ENCODE measurements at places on chromosomes 4 and X.

- DNase-seq, result no peak
Observed at GRCh38 chr4:104826171-104826570, 320.5 kb upstream of the TET2 start.

DNA sequence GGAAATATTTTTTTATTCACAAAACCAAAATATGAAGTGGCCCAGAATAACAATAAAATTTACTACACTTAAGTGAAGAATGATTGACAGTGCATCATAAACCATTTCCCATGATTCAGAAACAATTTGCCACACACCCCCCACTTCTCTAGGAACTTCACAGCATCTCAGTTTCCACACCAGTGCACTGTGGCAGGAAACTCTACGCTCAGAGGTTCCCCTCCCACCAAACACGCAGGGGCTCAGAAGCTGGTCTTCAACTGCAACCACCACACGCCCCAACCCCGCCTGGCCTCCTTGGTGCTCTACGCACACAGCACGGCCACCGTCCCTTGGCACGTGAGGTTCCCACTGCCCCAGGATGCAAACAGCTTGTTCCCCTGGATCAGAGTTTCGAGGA is 63.7 kb downstream of the ZFYVE28 start:
- peak; percentile 74 for DNase-seq

GRCh38 chr4:74283614-74284013 is 24.7 kb upstream of the EPGN start:
- no peak for DNase-seq

- no peak for DNase-seq
Observed at GRCh38 chrX:69543572-69543971, 39.4 kb downstream of the NALF2 start.

- no peak for DNase-seq
Observed at GRCh38 chr4:4607336-4608213, 65.7 kb upstream of the STX18 start.

GRCh38 chrX:12979026-12979607 is 4.2 kb downstream of the TMSB4X start:
- no peak for DNase-seq

DNA sequence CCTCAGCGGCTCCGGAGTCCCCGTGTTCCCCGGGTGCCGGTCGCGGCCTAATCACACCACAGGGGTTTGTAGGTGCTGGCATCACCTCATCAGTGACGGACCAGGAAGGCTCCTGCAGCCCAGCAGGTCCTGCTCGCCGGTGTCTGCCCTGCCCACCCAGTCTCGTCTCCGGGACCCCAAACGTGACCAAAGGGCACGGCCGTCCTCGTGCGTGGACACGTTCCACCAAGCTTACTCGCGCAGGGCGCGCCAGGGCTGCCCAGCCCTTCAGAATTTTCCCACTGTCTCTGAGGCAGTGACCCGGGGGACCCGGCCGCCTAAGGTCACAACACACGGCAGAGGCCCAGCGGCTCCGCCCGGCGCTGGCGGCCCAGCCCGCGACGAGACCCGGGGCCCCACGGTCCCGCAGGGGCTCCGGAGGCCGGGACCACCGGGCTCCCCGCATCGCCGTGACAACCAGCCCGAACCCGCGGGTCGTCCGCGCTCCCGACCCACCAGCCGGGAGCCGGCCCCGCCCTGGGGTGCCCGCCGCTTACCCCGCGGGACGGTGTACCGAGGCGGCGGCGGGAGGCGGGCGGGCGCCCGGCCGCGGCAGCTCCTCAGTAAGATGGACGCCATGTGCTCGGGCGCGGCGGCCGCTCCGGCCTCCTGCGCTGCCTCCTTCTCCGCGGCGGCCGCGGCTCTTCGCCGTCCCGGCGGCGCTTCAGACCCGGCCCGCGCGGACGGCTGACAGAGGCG is 454 bp downstream of the LETM1 start:
- peak; percentile 54 for DNase-seq

GRCh38 chr4:176163041-176163440 is 32.3 kb downstream of the SPATA4 start:
- DNase-seq, result no peak

- DNase-seq, result peak; percentile 73
Observed at GRCh38 chrX:153768311-153769157, 4.5 kb downstream of the PLXNB3 start.

- DNase-seq, result no peak
Observed at GRCh38 chr4:152028131-152028530, 267.3 kb upstream of the GATB start.

Measured in aorta (tissue), 5 donors.